Cardiac muscle cell (in vitro differentiated cells and primary cell): ENCODE measurements at places on chromosomes 6 and 20. TPM values are rescaled to one million over a fixed set of nuclear protein-coding genes. Genes with fewer than 3 reads are reported as not detected.

KHDC1L gene
- not detected in 2 replicates for total RNA-seq

SUMO4 gene
- total RNA-seq, result 0.70 and 3.3 TPM in 2 replicates

GRCh38 chr20:11537032-11537431 lies 380.7 kb upstream of the BTBD3 start:
- H3K27ac ChIP-seq, result no peak overlapping the region
- no peaks in the 10 kb centered on the region for H3K36me3 ChIP-seq
- DNase-seq, result no peak
- no peaks in the 10 kb centered on the region for H3K27me3 ChIP-seq
- H3K4me3 ChIP-seq, result no peak overlapping the region

- H3K4me3 ChIP-seq, result no peak overlapping the region
- H3K4me1 ChIP-seq, result no peaks in the 10 kb centered on the region
- H3K36me3 ChIP-seq, result no peaks in the 10 kb centered on the region
Measured at GRCh38 chr20:1434571-1435336, 31.9 kb downstream of the NSFL1C start.

LAMA2 gene
- 52.0 and 78.1 TPM in 2 replicates for total RNA-seq

- H3K36me3 ChIP-seq, result no peaks in the 10 kb centered on the region
- H3K27me3 ChIP-seq, result no peaks in the 10 kb centered on the region
- DNase-seq, result peak; percentile 33
- no peak overlapping the region for H3K27ac ChIP-seq
- H3K4me1 ChIP-seq, result no peaks in the 10 kb centered on the region
Measured at GRCh38 chr20:12394786-12395185, 477.1 kb downstream of the BTBD3 start.

GATA5 gene
- total RNA-seq, result 79.0 and 103 TPM in 2 replicates

DNA sequence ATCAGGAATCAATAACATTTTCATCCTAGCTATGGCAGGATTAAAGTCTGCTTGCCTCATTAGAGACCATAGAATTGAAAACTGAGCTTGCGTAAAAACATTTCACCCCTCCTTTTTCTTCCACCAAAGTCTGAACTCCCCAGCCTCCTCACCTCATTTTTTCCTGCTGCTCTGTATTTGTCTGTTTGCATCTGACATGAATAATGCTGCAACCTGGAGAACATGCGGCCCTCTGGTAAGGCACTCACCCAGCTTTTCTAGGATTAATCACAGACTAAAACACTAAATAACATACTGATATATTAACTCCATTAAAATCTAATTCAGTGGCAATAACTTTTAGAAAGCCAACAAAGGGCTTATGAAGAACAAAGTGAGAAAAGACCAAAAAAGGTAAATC lies 677.7 kb upstream of the NRSN1 start:
- DNase-seq, result no peak
- no peaks in the 10 kb centered on the region for H3K36me3 ChIP-seq

DYNLT2 gene
- total RNA-seq, result 1.9 and 2.9 TPM in 2 replicates

DNA sequence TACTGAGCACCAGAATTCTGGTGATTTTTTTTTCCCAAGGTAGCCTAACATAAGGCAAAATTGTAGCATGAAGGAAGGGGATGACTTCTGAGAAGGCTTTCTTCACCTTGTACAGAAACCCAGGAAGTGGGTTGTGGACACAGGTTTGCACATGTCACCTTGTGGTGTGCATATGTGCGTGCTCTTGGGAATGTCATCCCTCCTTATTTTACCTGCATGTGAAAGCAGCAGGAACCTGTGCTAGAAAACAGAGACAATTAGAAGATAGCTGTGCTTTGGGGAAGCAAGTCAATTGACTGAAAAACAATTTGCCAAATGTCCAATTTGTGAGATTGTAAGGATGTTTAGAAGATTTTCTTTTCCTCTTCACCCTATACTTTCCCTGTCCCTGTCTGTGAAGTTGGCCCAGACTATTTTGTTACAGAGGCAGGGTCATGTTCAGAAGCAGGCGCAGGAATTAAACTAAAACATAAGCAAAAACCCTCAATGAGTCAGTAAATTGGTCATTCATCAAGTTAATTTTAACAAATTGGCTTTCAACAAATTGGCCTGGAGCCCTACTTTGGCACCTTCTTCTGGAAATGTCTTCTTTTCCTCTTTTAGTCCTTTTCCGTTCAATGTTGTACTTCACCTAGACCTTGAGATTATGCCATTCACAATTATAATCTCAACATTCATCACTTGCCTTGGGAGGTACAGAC lies 261.2 kb downstream of the ADGB start:
- H3K27me3 ChIP-seq, result no peaks in the 10 kb centered on the region
- no peak for DNase-seq
